Stimulated activated CD4-positive, alpha-beta T cell treated with anti-CD3 and anti-CD28 coated beads, Interleukin-4, amount 100 ng/mL, for 1 hour (primary cell): ENCODE measurements at places on chromosomes 4 and X.

DNA sequence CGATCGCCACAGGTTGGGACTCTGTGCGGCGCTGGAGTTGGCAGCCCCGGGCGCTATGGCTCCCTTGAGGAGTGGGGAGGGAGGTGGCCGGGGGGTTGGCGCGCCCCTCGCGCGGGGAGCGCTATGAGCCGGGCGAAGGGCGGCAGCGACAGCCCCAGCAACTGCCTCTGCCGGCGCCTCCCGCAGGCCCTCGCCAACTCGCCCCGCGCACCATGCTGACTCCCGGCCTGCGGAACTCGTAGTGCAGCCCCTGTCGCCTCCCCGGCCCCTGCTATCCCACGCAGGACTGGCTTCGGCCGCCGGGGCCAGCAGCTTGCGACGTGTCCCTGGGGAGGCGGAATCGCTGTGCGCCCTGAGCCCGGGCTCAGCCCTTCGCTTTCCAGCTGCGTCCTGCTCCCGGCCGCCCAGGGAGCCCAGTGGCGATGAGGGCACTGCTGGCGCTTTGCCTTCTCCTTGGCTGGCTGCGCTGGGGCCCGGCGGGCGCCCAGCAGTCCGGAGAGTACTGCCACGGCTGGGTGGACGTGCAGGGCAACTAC is 415 bp downstream of the SHISA3 start:
- DNase-seq = no peak

DNA sequence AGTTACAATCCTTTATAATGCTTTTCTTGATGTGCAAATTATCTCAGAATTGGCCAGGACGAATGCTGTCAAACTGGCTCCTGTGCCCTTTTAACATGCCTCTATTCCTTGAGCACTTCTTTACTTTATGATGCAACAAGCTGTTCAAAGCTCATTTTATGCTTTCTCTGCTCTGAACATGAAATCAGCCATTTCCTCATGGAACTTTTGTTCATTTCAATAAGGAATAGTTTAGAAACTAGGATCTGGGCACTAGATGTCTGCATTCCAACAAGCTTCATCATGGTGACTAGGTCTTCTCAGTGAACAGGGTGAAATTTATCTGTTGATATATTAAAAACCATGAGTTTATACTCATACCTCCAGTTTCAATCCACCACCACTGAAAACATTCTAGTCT is 87.3 kb upstream of the TEX13A start:
- DNase-seq = no peak

DNA sequence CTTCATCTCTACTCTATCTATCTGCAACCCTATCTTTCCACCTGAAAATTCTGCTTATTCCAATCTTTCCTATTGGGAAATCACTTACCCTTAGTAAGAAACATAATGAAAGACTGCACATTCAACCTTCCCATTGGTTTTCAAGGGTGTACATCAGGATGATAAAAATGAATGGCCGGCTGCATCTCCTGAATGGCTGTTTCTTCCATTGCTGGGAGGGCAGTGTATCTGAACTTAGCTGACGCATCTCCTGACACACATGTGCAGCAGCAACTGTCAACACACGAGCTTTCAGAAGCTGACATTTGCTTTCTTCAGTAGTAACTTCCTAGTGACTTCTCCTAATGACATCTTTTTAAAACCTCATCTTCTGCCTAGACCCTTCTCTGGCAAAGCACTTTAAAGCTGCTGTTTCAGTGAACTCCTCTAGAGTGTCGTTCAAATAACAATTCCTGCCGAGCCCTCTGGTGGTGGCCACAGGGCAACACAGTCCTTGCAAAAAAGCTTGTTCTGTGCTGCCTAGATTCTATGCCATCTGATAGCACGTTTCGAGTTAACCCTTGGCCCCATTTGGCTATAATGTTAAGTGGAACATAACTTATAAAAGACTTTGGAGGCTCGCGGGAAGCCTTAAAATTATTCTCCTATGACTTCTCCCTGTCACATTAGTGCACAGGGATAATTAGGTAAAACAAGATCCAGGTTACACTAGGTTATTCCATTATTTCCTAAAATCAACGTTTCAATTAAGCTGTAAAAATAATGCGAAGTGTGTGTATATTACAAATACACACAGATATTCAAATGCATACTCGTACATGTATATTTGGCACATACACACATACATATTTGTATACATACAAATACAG is 2340.7 kb downstream of the PCDH7 start:
- no peak for DNase-seq

- DNase-seq = no peak
Observed at GRCh38 chr4:100849319-100849718, 331.5 kb upstream of the EMCN start.

GRCh38 chrX:23749576-23749975 is 6.5 kb upstream of the ACOT9 start:
- no peak for DNase-seq
